ENCODE measurements at places on chromosomes 1 and 21. TPM values are rescaled to one million over a fixed set of nuclear protein-coding genes. Genes with fewer than 3 reads are reported as not detected.

The SPRR4 gene
- not detected for total RNA-seq

The C1QA gene
- not detected for total RNA-seq

The CELA2A gene
- not detected for total RNA-seq

The CD2 gene
- total RNA-seq, result not detected

The CXADR gene
- total RNA-seq, result 12.2 TPM

The AMY2B gene
- total RNA-seq, result 0.52 TPM

The RYR2 gene
- total RNA-seq, result not detected

The MT1HL1 gene
- total RNA-seq, result not detected

The CHAF1B gene
- total RNA-seq, result 11.8 TPM

The TRIM45 gene
- 2.3 TPM for total RNA-seq

The LEFTY2 gene
- total RNA-seq, result 0.08 TPM

The APOBEC4 gene
- not detected for total RNA-seq

The RORC gene
- 0.05 TPM for total RNA-seq

Measured in A549 treated with Mapracorat at 1 μM for 4 hours (cell line).